SJCRH30 (cell line): ENCODE measurements at places on chromosomes 11 and 22. TPM values are rescaled to one million over a fixed set of nuclear protein-coding genes. Genes with fewer than 3 reads are reported as not detected.

The SOX10 gene
- total RNA-seq: not detected in 2 replicates

The DERL3 gene
- total RNA-seq: not detected in 2 replicates

The PANX2 gene
- total RNA-seq: not detected in 2 replicates

The GAS2 gene
- 3.7 and 4.4 TPM in 2 replicates for total RNA-seq

The GDPD4 gene
- total RNA-seq: not detected in 2 replicates

The SLCO2B1 gene
- total RNA-seq: 0.20 and 0.73 TPM in 2 replicates

The EHF gene
- total RNA-seq: not detected in 2 replicates

The FAM181B gene
- not detected in 2 replicates for total RNA-seq

The ANKRD42 gene
- total RNA-seq: 2.2 and 2.6 TPM in 2 replicates

The MPZL2 gene
- not detected in 2 replicates for total RNA-seq

The CYP2D6 gene
- total RNA-seq: 0.04 TPM in 1 of 2 replicates, not detected in the other

The ANO3 gene
- 0.12 and 0.56 TPM in 2 replicates for total RNA-seq

The IFT27 gene
- total RNA-seq: 1.8 and 2.2 TPM in 2 replicates

The OVCH2 gene
- total RNA-seq: not detected in 2 replicates

The MS4A14 gene
- total RNA-seq: not detected in 2 replicates

The CHEK1 gene
- total RNA-seq: 48.3 and 50.9 TPM in 2 replicates

The IGLL5 gene
- 0.94 and 1.0 TPM in 2 replicates for total RNA-seq

The DRD2 gene
- 1.4 and 2.5 TPM in 2 replicates for total RNA-seq

The TCIRG1 gene
- 2.7 and 6.1 TPM in 2 replicates for total RNA-seq

The C11orf58 gene
- 201 and 237 TPM in 2 replicates for total RNA-seq

The CSNK2A3 gene
- 2.9 and 3.3 TPM in 2 replicates for total RNA-seq

The ROM1 gene
- 0.46 and 0.51 TPM in 2 replicates for total RNA-seq

The CFAP300 gene
- total RNA-seq: not detected in 2 replicates

The GALNT18 gene
- 15.1 and 16.4 TPM in 2 replicates for total RNA-seq

The CALCA gene
- total RNA-seq: not detected in 2 replicates

The PELI3 gene
- 5.1 and 6.9 TPM in 2 replicates for total RNA-seq

The CHRM1 gene
- not detected in 2 replicates for total RNA-seq

The MYOD1 gene
- total RNA-seq: 675 and 679 TPM in 2 replicates

The TSPAN18 gene
- 28.6 and 31.5 TPM in 2 replicates for total RNA-seq

The MIOX gene
- total RNA-seq: not detected in 2 replicates

The PISD gene
- 18.6 and 20.1 TPM in 2 replicates for total RNA-seq

The ADSL gene
- total RNA-seq: 134 TPM in 2 replicates

The CNIH2 gene
- 4.5 and 5.8 TPM in 2 replicates for total RNA-seq

The CCDC87 gene
- total RNA-seq: 0.23 and 0.43 TPM in 2 replicates

The STK33 gene
- 4.7 and 6.6 TPM in 2 replicates for total RNA-seq

The HEPHL1 gene
- total RNA-seq: not detected in 2 replicates

The PNPLA3 gene
- total RNA-seq: 1.3 and 1.9 TPM in 2 replicates

The CSF2RB gene
- total RNA-seq: not detected in 2 replicates

The MUC2 gene
- total RNA-seq: 0.06 and 0.08 TPM in 2 replicates

The MRE11 gene
- total RNA-seq: 30.6 and 34.6 TPM in 2 replicates
